ENCODE measurements at places on chromosomes 5 and 9.

DNA sequence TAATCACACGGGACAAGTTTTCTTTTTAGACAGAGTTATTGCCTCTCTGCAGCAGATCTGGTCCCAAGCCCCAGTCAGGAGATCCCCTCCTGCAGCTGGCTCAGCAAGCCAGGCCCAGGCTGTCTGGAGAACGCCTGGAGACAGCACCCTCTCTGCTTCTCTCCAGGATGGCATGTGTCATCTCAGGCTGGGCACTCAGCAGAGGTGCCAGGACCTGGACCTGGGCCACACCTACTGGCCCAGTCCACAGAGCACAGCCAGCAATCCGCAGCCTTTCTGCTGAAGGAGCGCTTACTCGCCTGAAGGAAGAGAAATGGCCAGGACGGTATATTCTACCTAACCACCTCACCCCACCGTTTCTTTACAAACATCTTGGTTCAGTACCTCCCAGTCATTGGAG lies 4.7 kb upstream of the TBC1D9B start:
- no peak for DNase-seq

- no peak for DNase-seq
Measured at GRCh38 chr5:135604056-135604455, 25.3 kb upstream of the CXCL14 start.

DNA sequence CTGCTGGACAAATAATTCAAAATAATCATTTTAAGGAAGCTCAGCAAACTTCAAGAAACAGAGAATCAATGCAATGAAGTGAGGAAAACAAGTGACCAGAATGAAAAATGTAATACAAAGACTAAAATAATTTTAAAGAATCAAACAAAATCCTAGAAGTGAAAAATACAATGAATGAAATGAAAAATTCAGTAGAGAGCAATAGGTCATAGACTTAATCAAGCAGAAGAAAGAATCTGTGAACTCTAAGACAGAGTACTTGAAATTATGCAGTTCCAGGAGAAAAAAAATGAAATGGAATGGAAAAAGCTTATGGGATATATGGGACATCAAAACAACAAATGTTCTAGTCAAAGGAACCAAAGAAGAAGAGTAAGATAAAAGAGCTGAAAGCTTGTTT lies 11.8 kb upstream of the ZDHHC21 start:
- DNase-seq = no peak

DNA sequence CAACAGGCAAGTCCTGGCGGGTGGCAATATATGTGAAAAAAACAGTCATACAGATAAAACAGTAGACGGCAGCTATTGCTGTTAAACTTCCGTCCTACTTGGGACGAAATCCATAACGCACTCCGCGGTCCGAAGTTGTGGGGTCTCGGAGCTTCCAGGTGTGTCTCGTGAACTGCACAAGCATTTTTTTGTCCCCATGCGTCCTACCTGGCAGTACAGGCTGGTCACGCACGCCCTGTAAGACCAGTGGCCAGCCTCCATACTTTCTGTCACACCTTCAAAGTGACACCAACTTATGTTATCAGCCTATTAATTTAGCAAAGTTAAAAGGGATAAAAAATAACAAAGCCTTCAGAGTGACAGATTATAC lies 51.3 kb downstream of the TGFBI start:
- DNase-seq = no peak

DNA sequence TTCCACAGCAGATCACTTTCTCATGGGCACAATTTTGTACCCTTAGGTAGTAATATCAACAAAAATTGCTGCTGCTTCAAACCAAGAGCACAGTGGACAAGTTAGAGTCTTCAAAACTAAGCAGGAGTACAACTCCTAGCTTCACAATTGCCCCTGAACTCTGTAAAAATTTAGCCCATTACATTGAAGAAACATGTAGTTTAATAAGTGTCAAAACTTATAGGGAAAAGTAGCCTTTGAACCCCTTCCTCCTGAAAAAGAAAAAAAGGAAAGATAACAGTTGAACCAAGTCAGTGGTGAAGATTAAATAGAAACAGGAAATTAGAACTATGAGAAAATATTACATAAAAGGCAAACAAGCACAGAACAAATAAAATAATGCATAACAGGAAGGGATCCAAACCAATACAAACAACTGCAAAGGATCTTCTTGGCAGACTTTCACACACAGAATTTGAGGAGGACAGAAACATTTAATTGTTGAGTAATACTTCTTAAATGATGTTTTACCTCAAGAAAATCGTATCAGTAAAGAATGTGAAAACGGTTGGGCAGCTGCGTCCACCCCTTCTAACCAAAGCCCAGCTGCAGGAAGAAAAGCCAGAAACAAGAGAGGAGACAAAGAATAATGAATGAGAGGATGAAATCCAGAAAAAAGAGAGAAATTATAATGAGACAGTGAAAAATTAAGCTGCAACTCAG lies 636.0 kb downstream of the NR2F1-AS1 start:
- DNase-seq = peak; percentile 53

- DNase-seq = no peak
Measured at GRCh38 chr5:62256161-62257019, 49.6 kb upstream of the KIF2A start.

GRCh38 chr9:137734181-137734580 lies 115.4 kb downstream of the EHMT1 start:
- DNase-seq = no peak

- DNase-seq = peak; percentile 48
Measured at GRCh38 chr5:14720236-14720923, 55.9 kb downstream of the OTULIN start.
